ENCODE measurements at places on chromosomes 5 and 9.

- DNase-seq, result no peak
Observed at GRCh38 chr5:150272531-150272930, 17.0 kb downstream of the CAMK2A start.

DNA sequence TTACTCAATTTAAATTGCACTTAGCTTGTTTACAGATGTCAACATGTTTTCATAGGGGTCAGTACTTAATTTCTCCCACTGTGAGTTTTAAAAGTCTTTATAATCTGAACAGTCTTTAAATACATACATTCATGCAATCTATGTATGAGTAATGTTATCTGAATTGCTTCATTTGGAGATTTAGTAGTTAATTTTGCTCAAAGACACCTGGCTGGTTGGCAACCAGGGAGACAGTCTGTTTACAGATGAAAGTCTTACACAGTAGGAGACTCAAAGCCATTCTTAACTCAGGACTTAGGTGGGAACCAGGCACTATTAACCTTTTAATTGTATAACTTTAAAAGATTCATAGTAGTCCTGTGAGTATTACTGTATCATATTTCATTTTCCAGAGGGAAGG lies 29.3 kb downstream of the DAB2 start:
- no peak for DNase-seq

DNA sequence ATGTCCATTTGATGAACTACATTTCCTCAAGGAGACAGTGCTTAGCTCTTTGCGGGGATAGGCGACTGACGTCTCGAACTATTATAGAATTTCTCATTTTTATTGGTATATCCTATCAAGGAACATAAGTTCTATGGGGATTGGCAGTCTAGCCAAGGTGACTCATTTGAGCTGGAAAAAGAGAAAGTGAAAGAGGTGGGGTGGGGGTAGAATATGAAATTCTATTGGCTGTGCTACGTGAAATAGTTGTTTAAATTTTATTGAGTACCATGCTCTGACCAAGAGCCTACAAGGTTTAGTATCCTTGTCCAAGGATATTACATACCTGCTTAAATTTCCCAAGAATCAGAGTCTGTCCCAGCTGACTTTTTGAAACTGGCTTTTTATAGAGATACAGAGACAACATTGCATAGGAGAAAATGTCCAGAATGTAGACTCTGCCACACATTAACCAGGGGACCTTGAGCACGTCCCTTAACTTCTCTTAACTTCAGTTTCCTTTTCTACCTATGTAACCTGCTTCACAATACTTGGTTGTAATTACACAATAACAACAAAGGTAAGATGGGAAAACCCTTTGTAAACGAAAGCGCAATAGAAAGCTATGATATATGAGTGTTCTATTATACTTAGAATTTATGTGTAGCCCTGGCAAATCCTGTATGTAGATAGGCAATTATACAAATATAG lies 226.4 kb upstream of the WWC1 start:
- no peak for DNase-seq

GRCh38 chr9:81211741-81212140 lies 477.6 kb downstream of the TLE1 start:
- DNase-seq, result no peak

DNA sequence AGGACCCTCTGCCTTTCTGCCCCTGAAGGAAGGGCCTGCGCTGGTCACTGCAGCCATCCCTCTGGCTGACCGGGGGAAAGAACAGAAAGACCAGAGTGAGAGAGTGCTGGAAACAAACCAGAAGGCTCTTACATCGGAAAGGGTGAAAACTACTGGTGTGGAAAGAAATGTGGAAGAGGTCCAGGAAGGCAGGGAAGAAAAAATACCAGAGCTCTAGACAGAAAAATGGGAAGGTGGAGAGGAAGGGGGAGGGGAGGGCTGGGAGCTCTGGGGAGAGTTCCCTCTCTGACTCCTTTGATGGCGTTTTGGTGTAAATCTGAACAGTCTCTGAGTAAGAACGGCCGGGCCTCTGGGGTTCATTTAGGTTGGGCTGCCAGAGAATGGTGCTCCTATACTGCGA lies 47.7 kb downstream of the COL23A1 start:
- no peak for DNase-seq

DNA sequence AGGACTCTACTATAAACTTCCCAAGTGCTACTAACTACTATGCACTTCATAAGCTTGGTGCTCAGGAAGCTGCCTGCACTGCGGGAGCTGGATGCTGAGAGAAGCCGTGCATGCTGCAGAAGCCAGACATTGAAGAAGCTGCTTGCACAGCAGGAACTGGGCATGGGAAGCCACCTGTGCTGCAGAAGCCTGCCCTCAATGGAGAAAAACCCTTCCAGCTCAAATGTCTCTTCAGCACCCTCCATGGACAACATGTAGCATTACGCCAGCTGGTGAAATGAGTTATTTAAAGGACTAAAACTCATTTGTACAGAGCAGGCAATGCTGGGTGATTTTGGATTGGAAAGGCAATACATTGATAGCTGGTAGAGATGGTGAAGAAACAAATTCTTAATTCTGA lies 247.2 kb downstream of the KIF4B start:
- no peak for DNase-seq

DNA sequence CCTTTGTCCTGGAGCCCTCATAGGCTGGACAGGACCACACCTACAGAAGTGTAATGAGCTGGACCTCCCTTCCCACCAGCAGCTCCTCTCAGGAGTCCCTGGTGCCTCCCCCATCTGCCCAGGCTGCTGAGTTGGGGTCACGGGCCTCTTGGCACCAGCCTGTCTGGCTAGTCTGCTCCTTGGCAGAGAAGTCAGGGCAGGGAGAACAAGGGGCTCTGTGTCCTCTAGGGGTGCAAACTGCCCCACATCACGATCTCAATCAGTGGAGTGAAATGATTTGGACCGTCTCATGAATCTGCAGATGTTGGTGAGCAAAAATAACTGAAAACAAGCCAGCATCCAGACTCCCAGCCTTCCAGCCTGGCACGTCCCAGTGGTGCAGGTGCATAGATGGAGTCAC lies 14.9 kb upstream of the GFPT2 start:
- no peak for DNase-seq

DNA sequence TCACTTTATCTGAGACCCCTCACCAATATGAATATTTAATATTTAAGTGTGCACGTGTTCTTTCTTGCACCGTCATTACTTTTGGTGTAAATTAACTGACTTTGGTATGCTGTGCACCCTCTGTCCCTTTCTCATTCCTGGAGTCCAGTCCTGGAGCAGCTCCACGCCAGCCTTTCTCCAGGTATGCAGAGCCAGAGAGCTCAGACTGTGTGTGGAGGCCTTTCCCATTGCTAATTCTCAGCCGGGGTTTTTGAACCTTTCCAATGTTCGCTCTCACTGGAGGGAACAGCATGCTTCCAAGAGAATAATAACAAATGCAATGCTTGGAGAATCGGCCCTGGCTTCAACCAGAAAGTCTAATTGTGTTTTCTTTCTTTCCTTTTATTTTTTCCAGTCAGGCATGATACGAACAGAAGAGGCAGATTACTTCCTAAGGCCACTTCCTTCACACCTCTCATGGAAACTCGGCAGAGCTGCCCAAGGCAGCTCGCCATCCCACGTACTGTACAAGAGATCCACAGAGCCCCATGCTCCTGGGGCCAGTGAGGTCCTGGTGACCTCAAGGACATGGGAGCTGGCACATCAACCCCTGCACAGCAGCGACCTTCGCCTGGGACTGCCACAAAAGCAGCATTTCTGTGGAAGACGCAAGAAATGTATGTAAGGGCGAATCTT lies 41.7 kb downstream of the ADAMTS16 start:
- DNase-seq, result no peak

GRCh38 chr9:121376214-121376830 lies 6.3 kb upstream of the STOM start:
- DNase-seq, result no peak

GRCh38 chr9:104915753-104916152 lies 12.2 kb downstream of the ABCA1 start:
- no peak for DNase-seq

DNA sequence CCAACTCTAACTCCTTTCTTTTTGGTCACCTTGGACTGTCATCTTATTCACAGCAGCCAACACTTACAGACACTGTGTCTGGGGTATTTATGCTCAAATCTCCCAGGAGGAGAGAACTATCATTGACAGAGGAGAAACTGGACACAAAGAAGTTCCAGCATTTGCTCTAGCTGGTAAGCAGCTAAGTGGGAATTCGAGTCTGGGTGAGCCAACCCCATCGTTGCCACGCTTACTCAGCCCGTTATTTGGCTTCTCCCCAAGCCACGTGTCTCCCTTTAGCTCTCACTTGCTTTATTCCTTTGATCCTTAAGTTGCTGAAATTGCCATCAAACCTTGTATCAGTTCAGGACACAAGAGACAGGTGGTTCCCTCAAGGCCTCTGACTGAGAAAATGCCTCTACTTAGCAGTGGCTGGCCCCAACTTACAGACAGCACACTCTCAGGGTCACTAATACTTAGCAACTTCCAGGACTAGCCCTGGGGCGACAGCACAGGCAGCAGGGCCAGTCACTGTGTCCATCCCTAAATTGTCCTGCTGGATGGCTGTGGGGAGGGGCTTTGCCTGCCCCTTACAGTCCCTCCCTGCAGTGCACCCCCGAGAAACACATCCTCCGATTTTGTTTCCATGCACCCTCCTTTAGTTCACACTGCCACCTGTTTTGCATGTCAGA lies 1.4 kb downstream of the SLC36A2 start:
- DNase-seq, result no peak

Measured in activated T-helper 1 cell treated with anti-CD3 and anti-CD28 coated beads, Interleukin-2, amount 50 U/mL, for 16 hours (primary cell).